ENCODE measurements at places on chromosomes 5 and 9.

- DNase-seq: no peak
Measured at GRCh38 chr9:127531676-127532075, 80.4 kb downstream of the LRSAM1 start.

DNA sequence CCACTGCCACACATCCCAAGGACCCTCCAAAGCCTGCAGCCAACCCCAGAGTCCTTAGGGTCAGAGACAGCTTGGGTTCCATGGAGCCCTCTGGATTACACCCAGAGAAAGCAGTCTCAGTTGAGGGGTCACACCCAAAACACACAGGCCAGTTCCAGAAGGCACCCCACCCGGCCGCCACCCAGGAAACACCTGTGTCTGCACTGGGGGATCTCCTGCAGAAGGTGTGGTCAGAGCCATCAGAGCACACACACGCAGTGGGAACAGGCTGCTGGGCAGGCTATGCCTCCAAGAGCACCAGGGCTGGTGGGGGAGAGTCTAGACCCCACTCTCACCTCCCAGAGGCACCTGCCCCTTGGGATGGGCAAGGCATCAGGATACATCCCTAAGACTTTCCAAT, 27.3 kb downstream of the NIPAL4 start:
- no peak for DNase-seq

DNA sequence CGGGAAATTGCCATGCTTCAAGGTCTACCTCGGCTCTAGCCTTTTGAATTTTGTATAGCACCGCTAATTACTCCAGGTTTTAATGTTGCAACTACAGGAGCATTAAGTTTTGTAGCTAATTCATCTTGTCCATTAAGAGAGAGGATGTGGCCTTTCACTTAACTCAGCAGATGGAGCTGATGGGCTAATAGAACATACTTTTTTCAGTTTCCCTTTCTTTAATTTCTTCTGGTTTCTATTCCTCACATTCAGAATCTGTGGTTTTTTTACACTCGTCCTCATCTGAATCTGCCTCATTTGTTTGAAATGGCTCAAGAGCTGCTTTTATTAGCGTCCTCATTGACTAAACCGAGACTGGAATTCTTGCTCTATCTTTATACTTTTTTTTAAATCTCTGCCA, 2085.7 kb upstream of the C9orf72 start:
- DNase-seq: no peak

- no peak for DNase-seq
Measured at GRCh38 chr9:6367128-6367890, 39.1 kb downstream of the TPD52L3 start.

GRCh38 chr9:18588002-18588401, 114.0 kb downstream of the ADAMTSL1 start:
- no peak for DNase-seq

GRCh38 chr5:121415270-121415669, 436.4 kb upstream of the FTMT start:
- no peak for DNase-seq

- DNase-seq: no peak
Measured at GRCh38 chr9:107954312-107954711, 464.7 kb upstream of the KLF4 start.

DNA sequence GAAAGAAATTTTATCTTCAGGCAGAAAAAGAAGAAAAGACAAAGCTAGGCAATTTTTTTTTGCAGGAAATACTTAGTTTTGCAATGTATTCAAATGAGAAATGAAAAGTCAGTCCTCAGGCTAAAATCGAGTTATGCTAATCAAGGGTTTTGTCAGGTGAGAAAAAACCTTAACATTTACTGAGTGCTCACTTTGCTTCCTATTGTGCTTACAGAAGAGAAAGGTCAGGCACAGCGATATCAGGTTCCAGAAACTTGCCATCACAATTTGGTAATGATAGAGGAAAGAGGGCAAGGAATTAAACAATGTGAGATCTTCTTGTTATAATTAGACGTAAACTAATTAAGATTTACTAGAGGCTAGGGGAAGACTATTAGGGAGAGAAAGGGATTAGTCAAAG, 431.7 kb upstream of the CTNND2 start:
- no peak for DNase-seq

DNA sequence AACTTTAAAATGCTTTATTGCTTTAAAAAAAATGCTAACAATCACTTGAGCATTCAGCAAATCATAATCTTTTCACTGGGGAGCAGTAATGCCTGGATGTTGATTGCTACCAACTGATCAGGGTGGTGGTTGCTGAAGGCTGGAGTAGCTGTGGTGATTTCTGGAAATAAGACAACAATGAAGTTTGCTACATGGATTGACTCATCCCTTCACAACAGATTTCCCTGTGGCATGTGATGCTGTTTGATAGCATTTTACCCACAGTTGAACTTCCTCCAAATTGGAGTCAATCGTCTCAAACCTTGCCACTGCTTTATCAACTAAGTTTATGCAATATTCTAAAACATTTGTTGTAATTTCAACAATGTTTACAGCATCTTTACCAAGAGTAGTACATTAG, 83.3 kb downstream of the MLLT3 start:
- no peak for DNase-seq

DNA sequence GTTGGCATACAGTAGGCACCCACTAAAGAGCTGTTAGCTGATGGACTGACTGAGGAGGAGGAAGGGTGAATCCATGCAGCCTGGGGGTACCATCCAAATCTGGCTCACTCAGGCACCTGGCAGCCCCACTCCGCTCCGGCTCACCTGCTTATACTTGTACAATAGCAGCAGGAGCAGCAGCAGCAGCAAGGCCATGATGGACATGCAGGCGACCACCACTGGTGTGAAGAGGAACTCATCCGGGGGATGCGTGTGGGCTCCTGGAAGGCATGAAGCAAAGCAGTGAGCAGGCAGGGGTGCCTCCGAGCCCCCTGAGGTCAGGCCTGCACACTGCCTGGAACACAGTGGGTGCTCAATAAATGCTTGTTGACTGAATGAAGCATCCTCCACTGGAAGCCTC, 18.3 kb downstream of the CSF1R start:
- DNase-seq: no peak

DNA sequence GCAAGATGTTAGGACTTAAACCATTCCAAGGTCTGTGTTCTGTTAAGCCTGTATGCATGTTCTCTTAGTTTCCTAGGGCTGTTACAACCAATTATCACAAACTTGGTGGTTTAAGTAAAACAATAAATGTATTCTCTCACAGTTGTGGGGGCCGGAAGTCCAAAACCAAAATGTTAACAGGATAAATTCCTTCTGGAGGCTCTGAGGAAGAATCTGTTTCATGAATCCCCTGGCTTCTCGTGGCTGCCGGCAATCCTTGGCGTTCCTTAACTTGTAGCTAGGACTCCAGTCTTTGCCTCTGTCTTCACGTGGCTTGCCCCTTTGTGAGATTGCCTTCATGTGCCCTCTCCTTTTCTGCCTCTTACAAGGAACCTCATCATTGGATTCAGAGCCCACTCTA, 30.4 kb downstream of the FEM1C start:
- no peak for DNase-seq

DNA sequence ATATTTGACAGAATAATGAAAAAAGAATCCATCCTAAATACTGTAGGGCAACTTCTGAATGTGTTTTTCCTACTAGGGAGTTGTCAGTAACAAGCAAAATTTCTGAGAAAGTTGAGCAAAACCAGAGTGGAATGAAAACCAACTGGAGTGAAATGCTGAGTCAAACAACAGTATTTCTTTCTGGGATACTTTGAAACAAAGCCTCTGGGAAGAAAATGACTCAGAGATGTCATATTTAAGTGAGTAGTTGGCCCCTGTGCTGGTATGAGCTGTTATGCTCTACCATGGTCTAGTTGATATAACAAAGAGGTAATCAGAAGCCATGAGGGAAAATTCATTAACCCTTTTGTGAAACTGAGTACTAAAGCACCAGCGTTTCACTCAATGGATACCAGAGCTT, 372.1 kb upstream of the C9orf72 start:
- no peak for DNase-seq

DNA sequence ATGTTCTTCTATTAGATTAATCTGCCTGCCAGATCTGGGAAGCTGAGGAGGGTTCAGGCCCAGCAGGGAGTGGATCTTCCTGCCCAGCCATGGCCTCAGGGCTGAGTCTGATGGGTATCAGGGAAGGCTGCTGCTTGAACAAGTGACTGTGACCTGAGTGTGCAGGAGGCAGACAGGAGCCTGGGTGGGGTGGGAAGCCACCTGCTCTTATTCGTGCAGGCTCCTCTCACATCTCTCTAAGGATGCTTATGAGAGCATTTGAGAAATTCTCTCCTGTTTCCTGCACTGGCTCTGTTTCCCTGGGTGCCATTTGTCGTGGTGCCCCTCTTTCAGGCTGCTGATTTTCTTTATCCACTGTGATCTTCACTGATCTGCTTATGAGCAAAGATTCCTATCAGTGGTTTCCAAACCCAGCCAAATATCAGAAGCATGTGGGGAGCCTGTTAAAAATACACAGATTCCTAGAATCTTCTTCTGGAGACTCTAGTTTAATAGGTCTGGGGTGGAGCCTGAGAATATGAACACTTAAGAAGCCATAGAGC, 2.1 kb downstream of the RGS3 start:
- no peak for DNase-seq
